ENCODE measurements at places on chromosomes 11 and 22.

GRCh38 chr11:45158891-45159605, 12.6 kb downstream of the PRDM11 start:
- no peak for DNase-seq

DNA sequence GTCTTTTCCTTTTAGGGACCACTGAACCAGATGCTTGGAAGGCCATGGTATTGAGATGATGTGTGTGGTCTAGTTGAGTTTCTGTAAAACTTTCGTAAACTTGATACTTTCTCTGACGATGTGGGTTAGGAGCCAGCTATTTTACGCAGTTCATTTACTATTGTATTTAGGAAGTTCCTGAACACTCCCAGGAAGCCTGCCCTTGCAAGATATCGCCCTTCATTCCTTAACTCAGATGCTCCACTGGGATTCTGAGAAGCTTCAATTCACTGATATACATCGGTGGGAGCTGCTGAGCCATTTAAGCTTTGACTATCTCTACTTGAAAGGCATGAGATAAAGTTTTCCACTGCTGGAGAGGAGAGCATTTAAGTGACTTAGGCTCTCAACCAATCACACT, 121.3 kb downstream of the CSNK2A3 start:
- no peak for DNase-seq

GRCh38 chr11:117950993-117951961, 22.1 kb upstream of the TMPRSS13 start:
- DNase-seq = no peak

DNA sequence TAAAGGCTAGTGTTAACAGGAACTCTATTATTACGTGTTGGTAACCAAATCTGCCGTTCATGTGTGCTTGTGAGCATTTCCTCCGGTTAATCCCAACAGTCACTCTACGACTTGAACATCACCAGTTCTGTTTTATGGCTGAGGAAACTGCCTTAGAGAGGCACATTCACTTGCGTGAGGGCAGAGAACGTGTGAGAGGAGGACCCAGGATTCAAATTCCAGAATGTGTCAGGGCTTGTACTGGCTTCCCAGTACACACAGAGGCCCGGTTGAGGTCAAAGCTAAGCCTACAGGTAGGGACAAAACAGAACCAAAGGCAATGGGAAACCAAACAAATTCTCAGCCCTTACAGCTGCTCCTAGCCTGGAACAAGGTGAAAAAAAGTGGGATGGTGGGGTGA, 66.9 kb upstream of the TENM4 start:
- DNase-seq = no peak

DNA sequence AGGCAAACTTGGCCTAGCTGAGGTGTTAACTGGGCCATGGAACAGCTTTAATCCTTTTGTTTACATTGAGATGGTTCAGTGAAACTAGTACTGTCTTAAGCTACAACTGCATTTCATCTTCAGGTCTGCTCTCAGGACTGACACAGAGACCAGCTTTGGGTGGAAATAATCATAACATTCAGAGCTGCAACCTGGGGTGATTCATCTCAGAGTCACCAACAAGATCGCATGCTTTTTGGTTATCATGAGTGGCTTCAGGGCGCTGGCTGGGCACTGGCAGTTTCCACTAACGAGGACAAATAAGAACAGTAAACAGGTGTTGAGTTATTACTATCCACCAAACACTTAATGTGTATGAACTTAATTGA, 60.9 kb upstream of the PAX6 start:
- no peak for DNase-seq
